ENCODE measurements at places on chromosomes 4 and X.

DNA sequence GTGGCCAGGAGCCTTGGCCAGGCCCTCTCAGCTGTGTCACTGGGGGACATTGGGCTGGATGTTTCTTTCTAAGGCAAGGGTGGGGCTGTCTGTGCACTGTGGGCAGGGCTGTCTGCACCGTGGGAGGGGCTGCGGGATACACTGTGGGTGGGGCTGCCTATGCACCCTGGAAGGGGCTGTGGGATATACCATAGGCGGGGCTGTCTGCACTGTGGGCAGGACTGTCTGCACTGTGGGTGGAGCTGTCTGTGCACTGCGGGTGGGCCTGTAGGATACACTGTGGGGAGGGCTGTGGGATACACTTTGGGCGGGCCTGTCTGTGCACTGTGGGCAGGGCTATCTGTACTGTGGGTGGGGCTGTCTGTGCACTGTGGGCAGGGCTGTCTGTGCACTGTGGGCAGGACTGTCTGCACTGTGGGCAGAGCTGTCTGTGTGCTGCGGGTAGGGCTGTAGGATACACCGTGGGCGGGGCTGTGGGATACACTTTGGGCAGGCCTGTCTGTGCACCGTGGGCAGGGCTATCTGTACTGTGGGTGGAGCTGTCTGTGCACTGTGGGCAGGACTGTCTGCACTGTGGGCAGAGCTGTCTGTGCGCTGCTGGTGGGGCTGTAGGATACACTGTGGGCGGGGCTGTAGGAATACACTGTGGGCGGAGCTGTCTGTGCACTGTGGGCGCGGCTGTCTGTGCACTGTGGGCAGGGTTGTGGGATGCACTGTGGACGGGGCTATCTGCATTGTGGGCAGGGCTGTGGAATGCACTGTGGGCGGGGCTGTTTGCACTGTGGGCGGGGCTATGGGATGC, 31.1 kb downstream of the ACOX3 start:
- DNase-seq = peak; percentile 4

DNA sequence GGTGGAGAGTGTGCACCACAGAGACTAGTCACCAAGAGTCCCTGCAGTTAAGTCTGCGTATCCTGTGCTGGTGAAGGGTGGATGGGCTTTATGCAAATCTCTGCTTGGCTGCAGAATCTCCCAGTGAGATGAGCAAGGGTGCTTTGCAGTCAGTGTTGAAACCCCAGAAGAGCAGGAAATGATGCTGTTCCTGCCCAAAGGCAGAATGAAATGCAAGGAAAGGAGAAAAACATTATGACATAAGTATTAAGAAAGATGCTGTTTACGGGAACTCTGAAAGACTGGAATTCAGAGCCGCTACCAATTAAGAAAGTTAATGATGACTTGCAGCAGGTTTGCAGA, 25.4 kb upstream of the ACSL1 start:
- no peak for DNase-seq

DNA sequence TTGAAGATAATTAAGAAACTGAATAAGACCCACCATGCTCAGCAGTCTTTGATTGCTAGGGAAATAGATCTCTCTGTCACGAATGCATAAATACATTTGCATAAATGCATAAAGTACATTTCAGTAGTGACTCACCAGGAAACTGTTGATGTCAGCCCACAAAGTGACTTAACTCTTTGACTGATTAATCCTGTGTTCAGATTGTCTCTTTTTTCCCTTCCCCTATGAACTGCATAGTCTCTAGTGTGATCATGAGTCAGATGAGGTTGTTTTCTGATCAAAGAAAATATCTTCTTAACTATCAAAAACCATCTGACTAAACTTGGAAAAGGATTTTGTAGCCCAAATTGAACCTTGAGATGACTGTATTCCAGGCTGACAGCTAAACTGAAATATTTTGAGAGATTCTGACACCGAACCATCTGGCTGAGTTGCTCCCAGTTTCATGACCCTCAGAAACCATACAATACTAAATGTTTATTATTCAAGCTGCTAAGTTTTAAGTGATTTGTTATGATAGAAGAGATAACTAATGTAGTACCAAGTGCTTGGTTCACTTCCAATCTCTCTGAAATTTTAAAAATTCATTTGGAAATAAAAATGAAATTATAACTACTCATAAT, 1381.5 kb upstream of the AGA start:
- DNase-seq = no peak

DNA sequence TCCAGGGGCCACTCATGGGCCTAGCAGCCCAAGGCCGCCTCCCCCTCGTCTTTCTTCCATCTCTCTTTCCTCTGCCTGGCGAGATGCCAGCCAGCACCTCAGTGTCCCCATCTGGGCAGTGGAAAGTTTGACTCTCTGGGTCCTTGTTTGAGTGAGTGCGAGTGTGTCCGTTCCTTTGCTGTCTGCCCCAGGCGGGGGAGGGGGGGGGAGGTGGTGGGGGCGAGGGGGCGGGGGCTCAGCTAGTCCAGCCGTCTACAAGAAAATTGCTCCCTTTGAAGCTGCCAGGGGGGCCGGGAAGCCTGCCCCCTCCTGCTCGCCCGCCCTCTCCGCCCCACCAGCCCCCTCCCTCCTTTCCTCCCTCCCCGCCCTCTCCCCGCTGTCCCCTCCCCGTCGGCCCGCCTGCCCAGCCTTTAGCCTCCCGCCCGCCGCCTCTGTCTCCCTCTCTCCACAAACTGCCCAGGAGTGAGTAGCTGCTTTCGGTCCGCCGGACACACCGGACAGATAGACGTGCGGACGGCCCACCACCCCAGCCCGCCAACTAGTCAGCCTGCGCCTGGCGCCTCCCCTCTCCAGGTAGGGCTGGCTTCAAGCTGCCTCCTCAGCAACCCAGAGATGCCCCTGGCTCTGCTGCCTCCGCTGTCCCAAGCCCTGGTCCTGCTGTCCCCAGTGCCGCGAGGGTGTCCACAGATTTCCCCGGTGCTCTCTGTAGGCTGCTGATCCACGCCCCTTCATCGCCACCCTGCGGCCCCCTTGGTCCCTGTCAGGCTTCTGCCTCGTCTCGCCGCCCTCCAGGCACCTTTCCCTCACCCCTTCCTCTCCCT, at the start of gene BGN:
BGN (plus strand) TSS at position 440 of the 821 bp plus-strand sequence. CDS start 9,652 bp downstream, outside the sequence.
- DNase-seq = no peak

DNA sequence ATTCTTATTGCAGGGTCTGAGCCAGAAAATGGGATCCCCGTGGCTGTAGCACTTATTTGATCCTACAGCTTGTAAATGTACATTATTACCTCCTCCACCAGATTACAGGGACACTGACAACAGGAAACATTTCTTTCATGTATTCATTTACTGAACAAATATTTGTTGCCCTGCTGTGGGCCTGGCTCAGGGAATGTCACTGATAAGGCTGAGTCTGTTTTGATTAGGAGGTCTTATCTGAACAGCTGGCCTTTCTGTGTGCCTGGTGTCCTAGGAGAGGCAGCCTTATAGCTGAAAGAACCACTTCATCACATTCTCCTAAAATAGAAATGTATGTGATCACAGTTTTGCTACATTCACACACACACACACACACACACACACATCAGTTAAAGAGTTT, 45.5 kb upstream of the PROM1 start:
- DNase-seq = no peak

DNA sequence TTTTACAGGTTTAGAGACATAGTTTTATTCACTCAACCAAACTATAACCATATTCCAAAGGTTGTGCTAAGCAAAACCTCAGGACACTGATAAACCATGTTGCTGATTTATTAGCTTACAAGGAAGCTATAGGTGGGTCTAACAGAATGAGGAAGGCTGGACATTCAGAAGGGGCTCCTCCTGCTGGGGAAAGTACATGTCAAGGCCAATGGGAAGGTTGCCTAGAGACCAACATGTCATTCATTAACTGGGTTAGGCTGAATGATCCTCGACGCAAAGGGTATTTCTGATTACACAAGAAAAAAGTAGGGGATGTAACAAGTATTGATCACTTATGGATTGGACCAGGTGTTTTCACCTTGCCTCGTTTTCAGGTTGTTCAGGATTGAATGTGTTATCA, 30.3 kb downstream of the SLC10A6 start:
- no peak for DNase-seq

- DNase-seq = no peak
Measured at GRCh38 chr4:27011401-27011800, 150.8 kb downstream of the STIM2 start.

DNA sequence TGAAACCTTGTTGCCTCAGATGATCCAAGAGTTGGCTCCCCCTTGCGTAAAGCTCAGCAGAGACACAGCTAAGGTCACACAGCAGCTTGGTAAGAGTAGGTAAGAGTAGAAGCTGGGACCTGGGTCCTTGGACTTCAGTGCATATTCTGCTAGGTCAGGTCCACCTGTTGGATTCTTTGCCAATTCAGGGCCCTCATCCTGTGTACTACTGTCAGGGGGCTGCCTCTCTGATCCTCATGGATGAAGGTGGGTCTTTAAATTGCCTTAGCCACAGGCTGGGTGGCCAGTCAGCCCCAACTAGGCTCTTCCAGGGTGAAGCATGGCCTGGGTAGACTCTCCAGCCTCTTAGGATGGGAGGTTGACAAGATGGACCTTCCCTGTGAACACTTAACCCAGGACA, 155.8 kb downstream of the AMMECR1 start:
- no peak for DNase-seq

GRCh38 chr4:5899881-5900280, 7.0 kb upstream of the CRMP1 start:
- DNase-seq = no peak

DNA sequence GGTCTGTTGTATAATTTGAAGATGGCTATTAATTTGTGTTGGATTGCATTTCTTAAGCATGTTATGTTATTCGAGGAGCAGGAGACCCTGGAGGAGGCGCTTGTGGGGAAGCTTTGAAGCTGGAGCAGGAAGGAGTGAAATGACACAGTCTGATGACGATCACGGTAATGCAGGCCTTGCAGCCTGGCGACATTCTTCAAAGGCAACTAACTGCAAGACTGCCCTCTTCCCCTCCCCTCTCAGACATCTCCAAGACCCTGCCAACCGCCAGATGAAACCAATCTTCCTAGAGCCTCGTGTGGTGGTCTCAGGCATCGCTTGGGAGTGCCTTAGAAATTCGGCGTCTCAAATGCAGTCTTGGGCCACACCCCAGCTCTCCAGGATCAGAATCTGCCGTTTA, 16.1 kb downstream of the CLCN4 start:
- no peak for DNase-seq

DNA sequence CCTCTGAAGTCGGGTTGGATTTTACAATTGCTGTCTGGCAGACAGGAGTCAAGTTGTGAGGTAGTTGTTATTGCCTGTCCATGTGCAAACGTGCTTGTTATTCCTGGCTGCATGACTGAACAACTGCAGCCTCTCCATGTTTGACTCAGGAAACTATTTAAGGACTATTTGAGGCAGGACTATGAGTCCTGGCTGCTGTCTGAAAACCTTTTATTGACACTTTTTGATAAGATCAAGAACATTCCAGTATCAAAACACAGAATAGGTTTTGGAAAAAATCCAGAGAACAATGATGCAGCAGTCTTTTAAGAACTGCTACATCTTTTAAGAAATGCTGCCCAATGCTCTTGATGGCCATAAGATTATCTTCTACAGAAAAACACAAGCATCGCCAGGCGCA, 10.0 kb upstream of the SPRY1 start:
- no peak for DNase-seq

DNA sequence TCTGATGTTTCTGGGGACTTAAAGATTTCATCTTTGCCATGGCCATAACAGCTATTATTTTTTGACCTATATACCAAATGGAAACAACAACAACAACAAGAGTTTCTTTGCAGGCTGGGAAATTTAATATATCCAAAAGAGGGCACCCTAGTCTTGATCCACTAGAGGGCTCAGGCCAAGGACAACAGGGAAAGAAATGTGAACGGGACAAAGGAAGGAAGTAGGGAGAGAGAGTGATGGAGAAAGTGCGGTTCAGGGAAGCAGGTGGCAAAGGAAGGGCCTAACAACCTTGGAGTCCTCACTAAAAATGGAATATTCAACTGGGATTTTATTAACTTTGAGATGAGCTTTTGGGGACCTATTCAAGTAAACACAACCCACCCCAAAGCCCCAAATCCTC, 67.8 kb upstream of the SCML1 start:
- no peak for DNase-seq

DNA sequence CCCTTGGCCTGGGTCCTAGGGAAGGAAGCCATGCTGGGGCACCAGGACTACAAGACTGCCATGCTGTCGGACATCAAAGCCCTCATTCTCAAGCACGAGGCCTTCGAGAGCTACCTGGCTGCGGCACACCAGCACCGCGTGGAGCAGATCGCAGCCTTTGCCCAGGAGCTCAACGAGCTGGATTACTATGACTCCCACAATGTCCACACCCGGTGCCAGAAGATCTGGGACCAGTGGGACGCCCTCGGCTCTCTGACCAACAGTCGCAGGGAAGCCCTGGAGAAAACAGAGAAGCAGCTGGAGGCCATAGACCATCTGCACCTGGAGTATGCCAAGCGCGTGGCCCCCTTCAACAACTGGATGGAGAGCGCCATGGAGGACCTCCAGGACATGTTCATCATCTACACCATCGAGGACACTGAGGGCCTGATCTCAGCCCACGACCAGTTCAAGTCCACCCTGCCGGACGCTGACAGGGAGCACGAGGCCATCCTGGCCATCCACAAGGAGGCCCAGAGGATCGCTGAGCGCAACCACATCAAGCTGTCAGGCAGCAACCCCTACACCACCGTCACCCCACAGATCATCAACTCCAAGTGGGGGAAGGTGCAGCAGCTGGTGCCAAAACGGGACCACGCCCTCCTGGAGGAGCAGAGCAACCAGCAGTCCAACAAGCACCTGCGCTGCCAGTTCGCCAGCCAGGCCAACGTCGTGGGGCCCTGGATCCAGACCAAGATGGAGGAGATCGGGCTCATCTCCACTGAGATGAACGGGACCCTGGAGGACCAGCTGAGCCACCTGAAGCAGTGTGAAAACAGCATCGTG, 487.0 kb downstream of the TRAM1L1 start:
- DNase-seq = no peak

- peak; percentile 29 for DNase-seq
Measured at GRCh38 chrX:132216806-132217202, 2.4 kb downstream of the RAP2C start.

DNA sequence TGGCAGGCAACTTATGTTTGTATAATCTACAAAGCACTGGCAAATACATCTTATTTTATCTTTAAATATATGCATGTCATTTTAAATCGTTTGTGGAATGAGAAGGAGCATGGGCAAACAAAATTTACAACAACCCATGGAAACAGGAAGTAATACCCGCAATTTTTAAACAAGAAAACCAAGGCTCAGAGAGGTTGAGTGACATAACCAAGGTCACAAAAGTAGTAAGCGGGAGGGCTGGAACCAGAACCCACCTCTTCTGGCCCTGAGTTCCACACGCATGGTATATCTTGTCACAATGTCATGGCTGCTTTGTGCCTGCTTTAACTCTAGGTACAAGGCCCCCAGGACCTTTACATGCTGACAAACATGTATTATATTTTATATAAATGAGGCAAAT, 52.9 kb downstream of the SLC7A11 start:
- no peak for DNase-seq

- DNase-seq = no peak
Measured at GRCh38 chr4:77920371-77920770, 57.7 kb downstream of the MRPL1 start.

- DNase-seq = no peak
Measured at GRCh38 chr4:156322592-156322991, 368.9 kb upstream of the CTSO start.
